ENCODE measurements at places on chromosomes 6 and 20.
A peak's percentile ranks its signal among the peaks of the same experiment; 100 is the strongest.

GRCh38 chr20:39627765-39628164 is 665.6 kb downstream of the DHX35 start:
- DNase-seq = no peak

DNA sequence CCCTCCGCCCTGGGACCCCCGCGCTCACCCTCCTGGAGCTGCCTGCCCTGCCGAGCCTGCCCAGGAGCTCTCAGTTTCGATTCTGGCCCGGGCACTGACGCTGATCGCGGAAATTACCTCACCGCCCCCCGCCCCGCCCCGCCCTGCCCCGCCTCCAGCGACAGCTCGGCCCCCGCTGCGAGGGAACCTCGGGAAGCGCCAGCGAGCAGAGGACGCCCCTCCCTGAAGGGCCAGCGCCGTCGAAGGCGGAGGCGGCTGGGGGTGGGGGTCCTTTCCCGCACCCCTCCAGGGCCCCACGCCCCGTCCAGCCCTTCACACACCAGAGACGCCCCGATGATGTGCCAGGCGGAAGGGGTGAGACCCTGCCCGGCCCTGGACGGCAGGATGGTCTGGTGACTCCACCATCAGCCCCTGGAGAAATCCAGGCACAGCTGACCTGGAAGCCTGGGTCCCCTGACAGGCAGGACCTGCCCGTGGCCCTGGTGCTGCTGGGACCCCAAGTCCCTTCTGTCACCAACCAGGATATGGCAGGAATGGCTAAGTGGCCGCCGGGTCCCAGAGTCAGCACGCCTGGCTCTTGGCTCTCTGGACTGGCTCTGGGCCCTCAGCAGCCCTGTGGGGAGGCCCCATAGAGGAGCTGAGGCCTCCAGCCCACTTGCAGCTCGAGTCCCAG is at the start of gene HELZ2:
HELZ2 (minus strand) TSS at position 84 of the 673 bp plus-strand sequence. CDS start 1,854 bp downstream, outside the sequence.
- peak; percentile 55 for DNase-seq

DNA sequence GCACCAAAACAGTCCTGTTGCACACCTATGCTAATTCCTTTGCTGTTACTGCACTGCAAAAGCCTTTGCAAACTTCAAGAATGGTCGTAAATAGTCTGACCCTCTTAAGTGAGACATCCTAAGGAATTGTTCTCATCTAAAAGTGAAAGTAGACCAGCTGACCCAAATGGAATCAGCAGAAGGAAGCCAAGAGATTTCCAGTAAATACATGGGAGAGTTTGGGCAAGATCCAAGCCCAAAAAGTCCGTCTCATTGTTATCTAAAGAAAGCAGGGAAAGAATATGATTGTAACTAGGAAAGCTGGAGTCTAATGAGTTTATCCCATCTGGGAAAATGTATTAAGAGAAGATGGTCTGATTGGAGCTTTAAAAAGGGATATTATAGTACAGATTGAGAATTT is 43.0 kb upstream of the HIVEP1 start:
- no peak for DNase-seq

- no peak for DNase-seq
Measured at GRCh38 chr6:91506509-91506908, 919.6 kb upstream of the MAP3K7 start.

GRCh38 chr6:3007571-3007970 is 7.9 kb downstream of the NQO2 start:
- DNase-seq = no peak

DNA sequence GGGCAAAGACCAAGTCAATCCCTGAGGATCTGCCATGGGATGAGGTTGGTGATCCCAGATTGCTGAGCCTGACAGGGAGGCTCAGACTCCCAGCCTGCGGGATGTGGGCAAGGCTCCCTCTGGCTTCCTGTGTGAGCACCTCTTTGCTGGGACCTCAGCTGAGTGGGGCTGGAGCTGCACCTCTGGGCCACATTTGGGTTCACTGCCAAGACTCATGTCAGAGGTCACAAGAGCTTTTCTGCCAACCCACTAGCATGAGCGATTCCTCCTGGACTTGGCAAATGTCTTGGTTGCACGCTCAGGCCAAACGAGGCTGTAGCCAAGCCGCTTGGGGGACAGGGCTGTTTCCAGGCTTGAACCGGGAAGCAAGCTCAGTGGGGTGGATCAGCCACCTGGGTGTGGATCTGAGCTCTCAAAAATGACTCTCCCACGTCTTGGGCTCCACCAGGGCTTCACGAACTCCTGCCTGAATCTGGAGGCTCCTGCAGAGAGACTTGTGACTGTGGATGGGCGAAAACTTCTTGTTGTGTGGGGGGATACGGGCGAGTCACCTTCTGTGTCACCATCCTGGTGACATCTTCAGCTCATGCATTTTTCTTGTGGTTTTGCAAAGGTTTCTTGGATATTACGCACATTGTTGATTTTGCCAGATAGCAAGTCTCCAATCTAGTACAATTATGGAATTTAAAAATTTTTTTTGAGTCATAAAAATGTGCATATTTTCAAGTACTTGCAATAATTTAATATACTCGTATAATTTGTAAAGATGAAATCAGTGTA is 359.5 kb downstream of the CDH4 start:
- DNase-seq = no peak

DNA sequence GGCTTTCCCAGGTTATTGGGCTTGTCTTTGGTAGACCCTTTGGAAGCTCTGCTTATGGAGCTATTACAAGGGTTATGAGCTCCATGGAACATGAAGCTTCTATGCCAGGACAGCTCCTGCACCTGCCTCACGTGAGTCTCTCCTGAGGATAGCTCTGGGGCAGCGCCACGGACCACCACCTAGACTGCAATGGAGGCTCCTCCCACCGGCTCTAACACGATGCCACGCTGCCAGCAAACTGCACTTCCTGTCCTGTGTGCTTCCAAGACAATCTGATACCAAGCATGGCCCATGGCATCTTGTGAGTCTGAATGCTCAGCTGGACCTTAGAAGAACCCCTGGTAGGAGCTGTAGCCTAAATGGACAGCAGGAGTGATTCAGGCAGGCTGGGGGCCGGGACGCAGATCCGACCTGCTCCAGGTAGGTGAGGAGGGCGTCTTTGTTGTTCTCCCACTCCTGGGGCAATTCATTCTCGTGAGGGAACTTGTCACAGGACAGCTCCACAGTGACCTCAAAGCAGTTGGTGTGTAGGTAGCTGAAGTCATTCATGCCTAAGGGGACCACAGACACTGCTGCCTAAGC is 5.5 kb downstream of the CPXM1 start:
- no peak for DNase-seq

GRCh38 chr6:21611485-21611884 is 17.9 kb downstream of the SOX4 start:
- no peak for DNase-seq

DNA sequence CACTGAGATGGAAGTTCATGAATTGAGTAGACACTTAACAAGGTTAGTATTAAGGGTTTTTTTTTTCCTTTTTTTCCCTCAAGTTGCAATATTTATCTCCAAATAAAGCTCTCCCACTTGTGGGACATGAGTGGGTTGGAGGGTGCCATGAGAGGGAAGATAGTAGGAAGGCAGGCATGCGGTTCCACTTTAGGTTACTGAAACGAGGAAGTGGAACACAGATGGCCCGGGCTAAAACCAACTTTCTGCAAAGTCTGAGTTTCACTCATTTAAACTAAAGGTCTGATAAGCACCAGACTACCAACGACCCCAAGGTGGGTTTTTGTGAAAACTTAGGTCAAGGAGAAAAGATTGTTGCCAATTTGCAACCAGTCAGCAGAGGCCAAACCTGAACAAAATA is 42.2 kb downstream of the TBC1D7 start:
- no peak for DNase-seq

DNA sequence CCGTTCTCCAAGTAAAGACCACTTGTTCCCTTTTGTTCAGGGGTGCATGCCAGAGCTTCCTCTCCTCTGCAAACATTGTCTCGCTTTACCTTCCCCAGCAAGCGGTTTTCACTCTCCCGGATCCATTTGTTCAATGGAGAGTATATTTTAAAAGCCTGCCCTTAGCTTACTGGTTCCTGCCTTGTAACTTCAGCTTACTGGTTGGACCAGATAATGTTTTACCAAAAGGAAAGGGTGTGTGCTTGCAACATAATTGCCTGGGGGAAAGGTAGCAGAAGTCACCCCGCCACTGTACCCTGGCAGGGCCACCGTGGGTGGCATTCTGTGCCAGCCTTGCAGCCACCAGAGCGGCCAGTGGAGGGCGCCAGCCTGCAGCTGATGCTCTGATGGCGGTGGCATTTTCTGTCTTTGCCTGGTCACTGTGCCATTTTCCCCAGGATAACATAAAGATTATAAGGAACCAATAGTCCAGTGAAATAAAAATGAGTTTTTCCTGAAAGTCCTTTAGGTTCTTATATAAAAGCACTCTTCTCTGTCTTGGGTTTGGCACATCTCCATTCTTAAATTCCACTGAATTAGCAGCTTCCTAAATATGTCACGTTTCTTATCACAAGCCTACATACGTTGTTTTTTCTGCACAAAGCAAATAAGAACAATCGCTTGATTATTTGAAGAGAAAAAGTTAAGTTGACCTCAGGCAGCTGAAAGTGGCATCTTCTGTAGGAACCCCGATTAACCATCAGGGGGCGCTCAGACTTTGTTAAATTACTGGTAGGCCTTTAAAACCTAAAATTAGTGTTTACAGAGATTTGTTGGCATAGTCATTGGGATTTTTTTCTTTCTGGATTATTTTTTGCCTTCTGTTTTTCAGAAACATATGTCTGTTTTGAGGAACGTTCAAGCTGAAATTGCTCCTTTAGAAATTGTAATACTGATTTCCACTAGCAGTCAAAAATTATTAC is 67.4 kb upstream of the XRN2 start:
- peak; percentile 24 for DNase-seq

- no peak for DNase-seq
Measured at GRCh38 chr6:82270881-82271635, 23.5 kb upstream of the IBTK start.

GRCh38 chr6:161761966-161762365 is 488.1 kb upstream of the AGPAT4 start:
- no peak for DNase-seq

DNA sequence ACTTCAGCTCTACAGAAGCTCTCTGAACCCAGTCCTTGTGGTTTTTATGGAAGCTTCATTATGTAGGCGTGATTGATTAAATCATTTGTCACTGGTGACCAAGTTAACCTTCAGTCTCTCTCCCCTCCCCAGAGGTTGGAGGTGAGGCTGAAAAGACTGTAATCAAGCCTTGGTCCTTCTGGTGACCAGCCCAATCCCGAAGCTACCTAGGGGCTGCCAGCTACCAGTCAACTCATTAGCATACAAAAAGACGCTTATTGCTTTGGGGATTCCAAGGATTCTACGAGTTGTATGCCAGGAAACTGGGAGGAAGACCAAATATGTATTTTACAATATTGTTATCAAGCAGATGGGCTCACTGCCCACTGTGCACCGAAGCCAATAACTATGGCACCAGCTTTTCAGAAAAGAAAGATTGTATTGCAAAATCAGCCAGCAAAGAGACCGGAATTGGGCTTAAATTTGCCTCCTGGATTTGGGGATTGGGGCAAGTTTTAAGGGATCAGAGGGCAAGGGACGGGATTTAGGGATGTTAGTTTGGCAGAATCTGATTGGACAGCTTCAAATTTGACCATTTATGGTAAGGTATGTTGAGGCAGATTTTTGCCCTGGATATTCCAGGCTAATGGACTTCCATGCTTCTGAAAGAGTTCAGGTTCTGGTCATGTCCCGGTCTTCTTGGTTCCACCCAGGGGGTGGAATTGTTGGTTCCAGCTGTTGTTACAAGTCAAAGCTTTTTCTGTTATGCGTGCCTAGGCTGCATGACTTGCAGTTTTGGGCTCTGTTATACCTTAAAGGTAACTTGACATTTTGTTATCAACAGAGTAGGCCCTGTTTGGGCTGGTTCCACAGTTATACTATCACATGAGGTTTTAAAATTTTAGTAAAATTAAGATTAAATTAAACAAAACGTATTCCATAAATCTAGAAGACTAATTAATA is 167.4 kb downstream of the COL9A1 start:
- no peak for DNase-seq

DNA sequence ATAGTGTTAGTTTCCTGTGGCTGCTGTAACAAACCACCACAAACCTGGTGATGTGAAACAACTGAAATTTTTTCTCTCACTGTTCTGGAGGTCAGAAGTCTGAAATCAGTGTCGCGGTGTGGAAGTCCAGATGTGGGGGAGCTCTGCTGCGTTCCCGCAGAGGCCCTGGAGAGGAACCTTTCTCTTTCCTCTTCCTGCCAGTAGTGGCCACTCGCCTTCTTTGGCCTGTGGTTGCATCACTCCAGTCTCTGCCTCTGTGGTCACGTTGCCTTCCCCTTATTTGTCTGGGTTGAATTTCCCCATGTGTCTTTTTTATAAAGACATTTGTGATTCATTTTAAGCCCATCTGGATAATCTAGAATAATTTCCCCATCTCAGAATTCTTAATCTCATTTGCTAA is 295.5 kb upstream of the FLRT3 start:
- DNase-seq = no peak

DNA sequence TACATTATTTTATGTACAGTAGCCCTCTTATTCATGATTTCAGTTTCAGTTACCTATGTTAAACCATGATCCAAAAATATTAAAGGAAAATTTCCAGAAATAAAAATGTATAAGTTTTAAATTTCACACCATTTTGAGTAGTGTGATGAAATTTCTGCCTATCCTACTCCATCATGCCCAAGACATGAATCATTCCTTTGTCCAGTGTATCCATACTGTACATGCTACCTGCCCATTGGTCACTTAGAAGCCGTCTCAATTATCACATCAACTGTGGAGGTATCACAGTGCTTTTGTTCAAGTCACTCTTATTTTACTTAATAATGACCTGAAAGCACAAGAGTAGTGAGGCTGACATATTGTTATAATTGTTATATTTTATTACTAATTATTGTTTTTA is 32.3 kb upstream of the PLCB4 start:
- DNase-seq = no peak

DNA sequence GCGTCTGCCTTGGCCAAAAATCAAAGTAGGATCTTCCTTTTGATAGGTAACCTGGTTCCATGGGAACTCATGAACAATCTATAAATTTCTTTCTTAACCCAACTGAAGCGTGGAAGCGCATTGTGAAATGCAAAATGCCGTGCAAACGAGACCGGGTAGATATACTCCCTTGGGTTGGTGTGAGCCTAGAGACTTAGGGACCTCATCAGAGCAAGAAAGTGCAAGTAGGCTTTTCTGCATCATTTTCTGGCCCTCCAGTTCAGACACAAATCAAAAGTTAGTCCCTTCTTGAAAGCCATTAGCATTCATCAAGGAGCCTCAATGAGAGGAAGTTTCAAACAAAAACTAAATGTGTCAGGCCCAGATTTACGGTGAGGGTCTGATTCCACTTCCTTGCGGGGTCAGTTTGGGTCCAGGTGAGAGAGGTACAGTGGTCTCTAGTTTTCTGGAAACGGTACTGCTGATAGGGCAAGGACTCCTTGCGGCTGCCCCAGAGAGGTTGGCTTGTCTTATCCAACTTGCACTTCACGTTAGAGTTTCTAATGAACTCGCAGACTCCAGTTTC is 5.3 kb upstream of the ZNF184 start:
- no peak for DNase-seq

DNA sequence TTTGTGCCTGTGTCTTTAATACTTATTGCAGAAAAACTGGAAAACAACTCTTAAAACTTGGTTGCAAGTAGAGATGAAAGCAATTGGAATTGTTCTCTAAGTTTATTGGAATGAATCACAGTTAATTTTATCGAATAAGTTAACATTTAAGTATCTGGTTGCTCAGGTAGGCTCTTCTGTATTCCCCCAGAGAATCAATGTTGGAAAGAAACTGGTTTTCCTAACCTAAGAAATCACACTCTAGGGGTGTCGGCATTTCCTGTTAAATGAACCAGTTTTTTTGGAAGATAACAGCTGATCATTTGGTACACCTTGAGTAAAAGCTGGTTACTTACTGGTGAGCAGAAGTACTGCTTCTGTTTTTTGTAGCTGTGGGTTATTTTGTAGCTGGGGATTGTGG is 5.2 kb downstream of the TFAP2C start:
- no peak for DNase-seq

- DNase-seq = no peak
Measured at GRCh38 chr6:10658910-10659698, 35.3 kb downstream of the C6orf52 start.
